Hepatocyte (in vitro differentiated cells): ENCODE measurements at places on chromosomes 4 and X. TPM values are rescaled to one million over a fixed set of nuclear protein-coding genes. Genes with fewer than 3 reads are reported as not detected.

- H3K27ac ChIP-seq: peak overlapping the region; percentile 85
- peaks cover 27% of the 10 kb centered on the region for H3K4me1 ChIP-seq
- no peaks in the 10 kb centered on the region for H3K27me3 ChIP-seq
- no peak for DNase-seq
- H3K4me3 ChIP-seq: peak overlapping the region; percentile 82
Measured at GRCh38 chr4:26862381-26862915, 1.8 kb downstream of the STIM2 start.

DNA sequence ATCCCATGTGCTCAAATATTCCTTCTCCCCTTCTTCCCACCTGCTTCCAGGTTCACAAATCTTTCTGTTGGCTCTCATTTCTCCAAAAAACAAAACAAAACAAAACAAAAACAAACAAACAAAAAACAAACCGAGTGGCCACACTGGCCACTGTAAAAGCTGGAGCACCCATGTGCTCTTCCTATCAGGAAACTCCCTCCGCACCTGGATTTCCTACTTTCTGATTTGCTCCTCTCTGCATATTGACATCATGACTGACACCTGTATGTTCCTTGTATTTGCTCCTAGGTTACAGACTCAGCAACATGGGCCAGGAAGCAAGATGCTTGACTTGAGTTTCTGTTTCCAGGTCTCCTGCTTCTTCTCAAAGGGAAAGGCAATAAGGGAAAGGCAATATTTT lies 258.8 kb downstream of the GPC3 start:
- H3K36me3 ChIP-seq: no peaks in the 10 kb centered on the region
- no peaks in the 10 kb centered on the region for H3K27me3 ChIP-seq
- peak overlapping the region; percentile 71 for H3K27ac ChIP-seq
- no peak for DNase-seq

- H3K4me3 ChIP-seq: no peak overlapping the region
- no peaks in the 10 kb centered on the region for H3K4me1 ChIP-seq
- peak; percentile 28 for DNase-seq
- no peak overlapping the region for H3K27ac ChIP-seq
- H3K27me3 ChIP-seq: no peaks in the 10 kb centered on the region
Measured at GRCh38 chrX:51456814-51457213, 39.6 kb downstream of the NUDT11 start.

GUCY1A1 gene
- 41.2 and 44.9 TPM in 2 replicates for total RNA-seq

DNA sequence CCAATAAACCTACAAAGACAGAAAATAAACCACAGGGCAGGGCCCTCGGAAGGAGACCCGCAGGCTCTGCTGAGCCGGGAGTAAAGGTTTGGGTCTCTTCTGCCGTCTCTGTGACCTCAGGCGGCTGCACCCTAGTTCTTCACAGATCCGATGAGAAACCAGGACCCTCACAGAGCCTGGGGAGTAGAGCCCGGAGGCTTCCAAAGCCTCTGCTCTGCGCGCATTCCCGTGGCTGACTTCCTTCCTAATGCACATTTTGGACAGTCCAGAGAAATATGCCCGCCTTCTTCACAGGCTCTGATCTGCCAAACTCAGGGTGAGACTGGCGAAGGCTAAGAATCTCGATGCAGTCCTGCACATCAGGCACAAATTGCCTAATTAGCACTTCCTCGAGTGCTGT lies 245.5 kb downstream of the EVC2 start:
- no peak overlapping the region for H3K4me3 ChIP-seq
- no peaks in the 10 kb centered on the region for H3K27me3 ChIP-seq
- H3K27ac ChIP-seq: no peak overlapping the region
- DNase-seq: no peak
- H3K4me1 ChIP-seq: no peaks in the 10 kb centered on the region
- H3K36me3 ChIP-seq: no peaks in the 10 kb centered on the region

MANBA gene
- 91.4 and 98.1 TPM in 2 replicates for total RNA-seq

DNA sequence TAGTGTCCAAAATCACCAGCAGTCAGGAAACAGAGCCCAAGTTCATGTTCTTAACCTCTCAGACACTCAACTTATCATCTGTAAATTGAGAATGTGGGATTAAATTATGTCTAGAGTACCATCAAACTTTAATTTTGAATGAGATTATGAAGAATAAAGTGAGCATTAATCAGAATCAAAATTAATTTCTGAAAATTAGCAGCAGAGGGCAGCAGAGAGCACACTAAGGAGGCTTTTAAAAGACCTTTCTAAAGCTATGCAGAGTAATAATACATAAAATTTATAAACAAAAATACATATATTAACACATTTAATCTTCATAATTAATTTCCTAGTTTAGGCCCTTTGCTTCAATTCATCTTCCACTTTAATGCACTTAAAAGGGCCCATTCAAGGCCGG lies 7.1 kb downstream of the TASL start:
- DNase-seq: peak; percentile 33
- no peaks in the 10 kb centered on the region for H3K36me3 ChIP-seq
- no peak overlapping the region for H3K4me3 ChIP-seq
- H3K4me1 ChIP-seq: peaks cover 9% of the 10 kb centered on the region

DNA sequence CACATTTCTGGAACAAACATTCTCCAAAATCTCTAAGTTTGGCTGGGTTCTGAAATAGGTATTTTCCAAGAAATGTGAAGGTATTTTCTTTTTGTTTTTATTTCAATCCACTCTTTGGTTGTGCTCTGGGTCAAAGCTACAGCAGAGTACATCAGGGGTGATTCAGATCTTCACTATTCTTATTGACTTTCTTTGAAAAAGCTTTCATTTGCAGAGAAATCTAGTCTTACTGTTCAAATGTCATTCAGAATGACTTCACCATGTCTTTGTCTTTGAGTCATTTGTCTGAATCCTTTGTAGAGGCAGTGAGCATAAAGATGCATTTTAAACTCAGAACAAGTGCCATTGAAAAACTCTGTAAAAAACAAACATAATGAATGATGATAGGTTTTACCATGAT lies 547.2 kb upstream of the ADGRL3 start:
- no peaks in the 10 kb centered on the region for H3K27me3 ChIP-seq
- no peaks in the 10 kb centered on the region for H3K4me1 ChIP-seq

CYTL1 gene
- 37.4 and 52.3 TPM in 2 replicates for total RNA-seq

GRIA2 gene
- total RNA-seq: 1.5 and 4.2 TPM in 2 replicates
